Activated CD4-positive, alpha-beta T cell treated with anti-CD3 and anti-CD28 coated beads for 36 hours (primary cell): ENCODE measurements at places on chromosomes 3 and 15. TPM values are rescaled to one million over a fixed set of nuclear protein-coding genes. Genes with fewer than 3 reads are reported as not detected.

BCHE gene
- not detected for total RNA-seq

COMMD2 gene
- total RNA-seq: 29.5 TPM

GABRR3 gene
- not detected for total RNA-seq

TRANK1 gene
- 13.2 TPM for total RNA-seq

GADL1 gene
- total RNA-seq: not detected

HYKK gene
- total RNA-seq: 4.2 TPM

SAMD7 gene
- not detected for total RNA-seq

ZBBX gene
- total RNA-seq: not detected

METTL6 gene
- total RNA-seq: 13.0 TPM

NR1I2 gene
- total RNA-seq: 0.27 TPM
